ENCODE measurements at places on chromosomes 11 and 22. TPM values are rescaled to one million over a fixed set of nuclear protein-coding genes. Genes with fewer than 3 reads are reported as not detected.

DNA sequence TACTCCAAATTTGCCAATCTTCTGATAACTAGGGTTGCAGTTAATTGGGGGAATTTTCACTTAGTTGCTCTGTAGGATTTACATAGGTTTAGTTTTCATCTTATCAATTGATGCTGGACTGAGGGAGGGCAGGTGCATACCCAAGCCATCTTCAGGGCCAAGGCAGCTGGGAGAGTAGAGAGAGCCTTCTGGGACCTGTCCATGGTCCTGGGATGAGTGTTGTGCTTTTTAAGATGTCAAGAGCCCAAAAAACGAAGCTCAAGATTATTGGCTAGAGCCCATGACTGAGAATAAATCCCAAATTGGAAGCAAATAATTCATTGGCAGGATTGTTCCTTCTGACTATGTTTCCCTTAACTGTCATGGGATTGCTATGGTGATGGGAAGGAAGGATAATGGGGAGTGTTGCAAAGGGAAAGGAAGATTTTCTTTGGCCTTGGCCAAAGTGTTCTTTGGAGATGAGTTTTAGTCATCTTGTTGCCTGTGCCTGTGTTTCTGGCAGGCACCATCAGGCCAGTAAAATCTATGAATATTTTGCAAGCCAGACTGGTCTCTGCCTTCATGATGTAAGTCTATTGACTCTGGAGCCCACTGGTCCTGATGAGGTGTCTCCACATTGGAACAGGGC lies 4.5 kb downstream of the SLC22A6 start:
- H3K27me3 ChIP-seq, result no peaks in the 10 kb centered on the region
- no peaks in the 10 kb centered on the region for H3K4me1 ChIP-seq
- DNase-seq, result no peak
- H3K36me3 ChIP-seq, result no peaks in the 10 kb centered on the region
- no peak overlapping the region for H3K4me3 ChIP-seq
- H3K27ac ChIP-seq, result no peak overlapping the region

DNA sequence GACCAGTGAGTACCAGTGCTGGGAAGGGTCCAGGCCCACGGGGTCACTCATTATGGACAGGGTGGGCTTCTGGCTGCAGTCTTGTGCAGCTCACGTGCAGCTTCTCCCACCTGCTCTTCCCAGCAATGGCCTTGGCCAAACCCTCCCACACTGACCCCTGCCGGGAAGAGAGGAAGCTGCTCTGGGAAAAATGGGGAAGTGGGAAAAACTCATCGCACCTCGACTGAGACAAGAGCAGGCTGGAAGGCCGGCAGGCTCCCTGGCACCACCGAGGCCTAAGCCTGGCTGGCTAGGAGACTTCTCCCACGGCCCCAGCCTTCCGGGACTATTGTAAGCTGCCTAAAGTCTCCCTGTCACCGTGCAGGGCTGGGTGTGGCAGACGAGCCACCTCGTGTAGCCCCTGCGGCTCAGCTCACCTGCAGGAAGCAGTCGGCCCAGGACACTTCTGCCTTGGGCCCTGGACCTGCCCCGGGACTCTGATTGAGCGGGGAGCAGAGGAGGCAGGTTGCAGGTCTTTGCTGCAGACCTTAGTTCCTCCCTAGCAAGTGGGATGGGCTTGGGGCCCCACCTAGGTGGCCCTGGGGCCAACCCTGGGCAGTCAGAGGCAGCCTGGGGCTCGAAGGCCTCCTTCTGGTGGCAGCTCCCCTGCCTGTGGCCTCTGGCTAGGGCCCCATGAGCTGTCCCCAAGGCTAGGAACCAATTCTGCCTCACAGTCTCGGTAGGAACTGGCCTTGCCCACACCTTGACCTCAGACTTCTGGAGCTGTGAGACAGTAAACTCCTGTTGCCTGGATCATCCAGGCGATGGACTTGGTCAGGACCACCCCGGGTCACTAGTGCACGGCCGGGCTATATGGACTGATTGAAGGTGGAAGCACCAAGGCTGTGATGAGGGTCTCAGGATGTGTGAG lies 23.1 kb downstream of the MRGPRG start:
- no peaks in the 10 kb centered on the region for H3K36me3 ChIP-seq
- H3K27me3 ChIP-seq, result peaks cover 1% of the 10 kb centered on the region
- DNase-seq, result no peak
- no peak overlapping the region for H3K4me3 ChIP-seq

- no peak overlapping the region for H3K27ac ChIP-seq
- H3K36me3 ChIP-seq, result peaks cover 1% of the 10 kb centered on the region
- no peaks in the 10 kb centered on the region for H3K27me3 ChIP-seq
These were observed 48.4 kb downstream of the DDX10 start for GRCh38 chr11:108713076-108713790.

- no peak for DNase-seq
- no peak overlapping the region for H3K4me3 ChIP-seq
- no peak overlapping the region for H3K27ac ChIP-seq
- H3K36me3 ChIP-seq, result no peaks in the 10 kb centered on the region
- no peaks in the 10 kb centered on the region for H3K27me3 ChIP-seq
- peaks cover 8% of the 10 kb centered on the region for H3K4me1 ChIP-seq
These were observed 51.8 kb upstream of the SC5D start for GRCh38 chr11:121240650-121241303.

DNA sequence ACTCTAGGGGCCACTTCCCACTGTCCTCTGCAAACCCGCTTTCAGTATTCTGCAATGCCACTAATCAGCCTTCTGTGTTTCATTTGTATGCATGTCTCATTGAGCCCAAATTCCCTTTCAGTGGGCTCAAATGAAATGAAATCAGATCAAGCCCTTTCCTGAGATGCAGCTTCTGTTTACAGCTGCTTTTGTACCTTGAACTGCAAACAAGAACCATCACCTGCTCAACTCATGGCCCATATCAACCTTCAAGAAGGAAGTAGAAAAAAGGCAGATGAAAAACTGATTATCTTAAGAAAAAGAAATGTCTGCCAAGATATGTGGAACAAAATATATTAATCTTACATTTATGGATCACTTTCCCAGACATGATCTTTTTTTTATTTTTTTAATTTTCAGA lies 141.1 kb upstream of the ARHGAP42 start:
- H3K4me3 ChIP-seq, result no peak overlapping the region
- no peak overlapping the region for H3K27ac ChIP-seq

DNA sequence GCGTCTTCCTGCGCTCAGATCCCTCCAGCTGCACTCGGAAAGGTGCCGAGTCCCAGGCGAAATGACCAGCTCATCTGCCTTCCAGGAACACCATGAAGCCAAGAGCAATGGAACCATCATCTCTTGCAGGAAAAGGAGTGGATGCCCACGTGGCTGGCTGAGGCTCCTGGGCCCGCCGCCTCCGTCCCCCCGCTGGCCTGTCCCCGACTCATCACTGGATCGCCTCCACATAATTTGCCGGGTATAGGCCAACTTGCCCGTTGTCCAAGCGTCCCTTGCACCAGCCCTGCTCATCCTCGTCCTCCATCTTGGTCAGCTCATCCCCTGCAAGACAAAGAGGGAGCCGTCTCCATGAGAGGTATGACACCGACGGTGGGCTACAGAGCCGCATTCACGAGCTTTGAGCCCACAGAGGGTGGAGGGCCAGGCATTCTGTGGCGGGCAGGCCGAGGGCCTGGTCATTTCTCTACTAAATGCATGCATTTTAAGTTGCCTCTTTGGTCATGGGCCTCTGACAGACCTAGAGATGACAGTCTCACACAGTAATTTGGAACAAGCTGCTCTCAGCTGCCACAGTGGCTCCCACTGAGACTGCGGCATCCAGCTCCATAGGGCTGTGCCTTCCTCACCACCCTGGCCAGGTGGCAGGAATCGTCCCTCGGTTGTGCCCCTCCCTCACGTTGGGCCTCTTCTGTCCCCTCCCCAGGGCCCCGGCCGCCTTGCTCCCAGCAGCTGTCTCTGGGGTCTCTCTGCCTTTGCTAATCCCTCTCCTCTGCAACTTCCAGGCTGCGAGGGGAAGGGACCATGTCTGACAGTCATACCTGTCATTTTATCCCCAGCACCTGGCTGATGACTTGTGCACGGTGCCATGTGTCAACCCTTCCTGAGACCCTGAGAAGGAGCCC lies 14.3 kb upstream of the ARFGAP3 start:
- DNase-seq, result no peak
- H3K36me3 ChIP-seq, result peaks cover 6% of the 10 kb centered on the region
- no peak overlapping the region for H3K27ac ChIP-seq
- H3K27me3 ChIP-seq, result no peaks in the 10 kb centered on the region
- no peak overlapping the region for H3K4me3 ChIP-seq

DNA sequence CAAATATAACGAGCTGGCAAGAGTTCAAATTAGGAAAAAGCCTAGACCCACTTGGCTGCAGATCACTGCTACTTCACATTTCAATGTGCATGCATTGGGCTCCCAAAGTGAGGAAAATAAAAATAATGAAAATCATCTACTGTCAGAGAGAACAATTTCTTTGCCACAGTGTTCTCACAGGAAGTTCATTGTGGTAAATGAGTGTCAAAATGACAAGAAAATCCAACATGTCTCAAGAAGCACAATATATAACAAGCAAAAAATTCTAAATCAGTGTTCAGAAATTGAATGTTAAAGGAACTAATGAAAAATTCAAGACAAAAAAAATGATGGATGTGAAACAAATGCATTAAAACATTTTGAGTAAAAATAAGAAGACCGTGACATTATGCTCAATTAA lies 31.3 kb downstream of the RCN1 start:
- H3K27me3 ChIP-seq, result no peaks in the 10 kb centered on the region
- no peaks in the 10 kb centered on the region for H3K36me3 ChIP-seq
- no peak overlapping the region for H3K4me3 ChIP-seq
- DNase-seq, result no peak
- H3K4me1 ChIP-seq, result no peaks in the 10 kb centered on the region

DNA sequence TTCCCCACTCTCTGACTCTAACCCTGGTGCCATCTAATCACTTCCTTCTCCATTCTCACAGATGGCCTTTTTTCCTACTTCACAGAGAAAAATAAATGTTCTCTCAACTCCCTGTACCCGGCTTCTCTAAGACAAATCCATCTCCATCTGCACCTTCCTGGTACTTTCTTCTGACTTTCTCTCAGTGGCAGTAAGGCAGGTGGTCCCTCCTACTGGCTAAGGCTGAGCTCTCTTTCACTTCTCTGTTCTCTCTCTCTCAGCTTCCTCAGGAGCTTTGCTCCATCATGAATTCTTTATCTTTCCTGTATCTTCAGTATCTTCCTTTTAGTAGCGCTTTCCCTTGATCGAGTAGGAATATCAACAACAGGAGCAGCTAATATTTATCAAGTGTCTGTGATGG lies 421.6 kb downstream of the TMEM135 start:
- no peaks in the 10 kb centered on the region for H3K27me3 ChIP-seq
- no peak overlapping the region for H3K4me3 ChIP-seq
- no peak overlapping the region for H3K27ac ChIP-seq
- no peak for DNase-seq
- peaks cover 27% of the 10 kb centered on the region for H3K4me1 ChIP-seq
- no peaks in the 10 kb centered on the region for H3K36me3 ChIP-seq

Gene CST6
- not detected for total RNA-seq

GRCh38 chr22:17576470-17576869 lies 13.2 kb downstream of the SLC25A18 start:
- no peaks in the 10 kb centered on the region for H3K4me1 ChIP-seq
- H3K27ac ChIP-seq, result no peak overlapping the region
- no peaks in the 10 kb centered on the region for H3K36me3 ChIP-seq
- DNase-seq, result no peak

Gene ARHGAP42
- total RNA-seq, result 14.1 TPM

- no peaks in the 10 kb centered on the region for H3K36me3 ChIP-seq
- H3K4me3 ChIP-seq, result no peak overlapping the region
- no peak for DNase-seq
- H3K27ac ChIP-seq, result no peak overlapping the region
These were observed 22.7 kb upstream of the CCND1 start for GRCh38 chr11:69618237-69618636.

DNA sequence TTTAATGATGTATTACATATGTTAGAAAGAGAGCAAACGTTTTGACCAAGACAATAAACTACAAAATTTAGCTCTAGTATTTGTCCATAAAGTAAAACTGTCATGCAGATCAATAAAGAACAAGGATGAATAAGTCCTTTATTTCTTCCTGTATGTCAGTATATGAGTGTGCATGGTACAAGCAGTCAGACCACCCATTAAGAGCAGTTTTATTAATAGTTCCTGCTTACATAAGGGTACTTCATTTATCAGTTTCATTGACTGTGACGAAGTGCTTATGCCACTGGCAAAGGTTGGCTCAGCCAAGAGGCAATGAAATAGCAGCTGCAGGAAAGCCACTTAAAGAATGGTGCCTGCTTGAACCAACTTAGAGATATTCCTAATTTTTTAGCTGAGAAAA lies 913.0 kb upstream of the CNTN5 start:
- H3K4me3 ChIP-seq, result no peak overlapping the region
- no peak overlapping the region for H3K27ac ChIP-seq
- no peaks in the 10 kb centered on the region for H3K36me3 ChIP-seq
- no peaks in the 10 kb centered on the region for H3K27me3 ChIP-seq
- no peaks in the 10 kb centered on the region for H3K4me1 ChIP-seq
- DNase-seq, result no peak

Gene OR52N4
- total RNA-seq, result not detected

DNA sequence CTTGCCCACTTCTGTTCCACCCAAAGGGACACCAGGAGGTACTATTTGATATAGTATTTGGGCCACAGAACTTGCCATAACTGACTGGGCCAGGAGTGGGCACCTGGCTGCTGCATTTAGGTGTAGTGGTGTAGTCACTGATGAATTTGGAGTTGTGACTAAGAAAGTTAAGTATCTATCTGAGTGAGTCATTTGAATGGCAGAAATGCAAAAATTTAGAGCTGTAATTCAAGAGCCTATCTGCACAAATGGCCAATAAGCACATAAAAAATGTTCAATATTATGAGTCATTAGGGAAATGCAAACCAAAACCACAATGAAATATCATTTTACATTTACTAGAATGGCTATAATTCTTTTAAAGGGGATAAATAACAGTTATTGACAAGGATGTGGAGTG lies 14.7 kb downstream of the GLYATL2 start:
- no peak overlapping the region for H3K27ac ChIP-seq
- peaks cover 14% of the 10 kb centered on the region for H3K4me1 ChIP-seq
- H3K27me3 ChIP-seq, result no peaks in the 10 kb centered on the region
- no peak overlapping the region for H3K4me3 ChIP-seq
- DNase-seq, result no peak

Gene MRPL48
- total RNA-seq, result 113 TPM

DNA sequence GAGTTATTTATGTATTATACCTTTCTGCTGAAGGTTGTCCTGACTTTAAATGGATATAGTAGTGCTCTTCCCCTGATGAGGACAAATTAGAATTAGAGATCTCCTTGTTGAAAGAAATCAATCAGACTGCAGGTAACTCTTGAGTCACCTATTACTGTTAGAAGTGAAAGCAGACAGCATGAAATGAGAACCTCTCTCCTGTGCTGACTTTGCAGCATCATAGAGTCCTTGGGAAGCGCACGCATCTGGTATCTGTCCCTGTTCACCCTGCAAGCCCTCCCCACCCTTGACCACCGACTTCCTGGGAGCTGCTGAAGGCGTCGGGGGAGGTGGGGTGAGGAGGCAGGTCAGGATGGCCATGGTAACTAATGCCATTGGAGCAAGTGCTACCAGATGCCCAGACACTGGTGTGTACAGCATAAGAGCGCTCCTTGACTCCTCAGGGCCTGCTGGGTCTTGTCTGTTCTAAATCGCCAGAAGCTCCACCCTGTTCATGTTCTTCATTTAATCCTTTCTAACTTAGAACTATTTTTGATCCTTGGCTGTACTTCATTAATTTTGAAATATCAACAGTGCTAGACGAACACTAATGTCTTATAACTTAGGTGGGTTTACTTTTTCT lies 143.9 kb downstream of the WNT7B start:
- H3K27ac ChIP-seq, result no peak overlapping the region
- no peaks in the 10 kb centered on the region for H3K27me3 ChIP-seq
- DNase-seq, result no peak
- no peak overlapping the region for H3K4me3 ChIP-seq
- no peaks in the 10 kb centered on the region for H3K4me1 ChIP-seq
- H3K36me3 ChIP-seq, result no peaks in the 10 kb centered on the region

- no peak overlapping the region for H3K27ac ChIP-seq
- no peaks in the 10 kb centered on the region for H3K27me3 ChIP-seq
- no peak overlapping the region for H3K4me3 ChIP-seq
- no peak for DNase-seq
These were observed 55.0 kb upstream of the ARHGAP32 start for GRCh38 chr11:129247135-129247534.
